ENCODE measurements at places on chromosomes 5 and 9.

DNA sequence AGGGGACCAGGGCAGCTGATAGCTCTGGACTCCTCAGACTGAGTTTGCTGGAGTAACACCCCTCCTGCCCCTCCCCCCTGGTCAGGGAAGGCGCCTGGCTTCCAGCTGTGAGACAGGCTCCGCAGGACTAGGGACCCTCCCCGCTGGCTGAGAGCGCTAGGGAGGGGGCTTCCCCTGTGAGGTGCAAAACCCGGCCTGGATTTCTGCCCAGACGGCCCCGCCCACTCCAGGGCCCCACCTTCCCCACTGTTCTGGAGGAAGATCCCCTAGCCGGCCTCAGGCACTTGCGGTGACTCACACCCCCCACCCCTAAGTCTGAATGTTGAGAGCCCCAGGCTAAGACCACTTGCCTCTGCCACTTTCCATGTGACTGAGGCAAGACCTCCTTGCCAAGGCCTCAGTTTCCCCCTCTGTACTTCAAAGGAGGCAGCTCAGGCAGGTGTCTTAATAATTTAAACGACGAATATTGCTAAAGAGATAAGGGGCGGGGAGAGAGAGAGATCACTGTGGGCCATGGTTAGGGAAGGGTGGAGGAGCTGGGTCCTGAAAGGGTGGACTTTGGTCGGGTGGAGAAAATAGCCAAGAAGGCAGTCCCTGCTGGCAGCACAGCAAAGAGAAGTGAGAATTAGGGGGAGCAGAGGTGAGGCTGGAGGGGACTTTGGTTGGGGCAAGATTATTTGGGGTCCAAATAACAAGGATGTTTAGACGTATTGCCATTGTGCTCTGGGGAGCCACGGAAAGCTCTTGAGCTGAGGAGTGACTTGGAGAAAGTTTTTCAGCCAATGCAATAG lies 1.0 kb upstream of the DAB2IP start:
- no peak for DNase-seq

GRCh38 chr5:52725065-52725746 lies 62.5 kb upstream of the ITGA1 start:
- DNase-seq, result no peak

GRCh38 chr5:178334861-178335260 lies 102.3 kb upstream of the PHYKPL start:
- DNase-seq, result no peak

DNA sequence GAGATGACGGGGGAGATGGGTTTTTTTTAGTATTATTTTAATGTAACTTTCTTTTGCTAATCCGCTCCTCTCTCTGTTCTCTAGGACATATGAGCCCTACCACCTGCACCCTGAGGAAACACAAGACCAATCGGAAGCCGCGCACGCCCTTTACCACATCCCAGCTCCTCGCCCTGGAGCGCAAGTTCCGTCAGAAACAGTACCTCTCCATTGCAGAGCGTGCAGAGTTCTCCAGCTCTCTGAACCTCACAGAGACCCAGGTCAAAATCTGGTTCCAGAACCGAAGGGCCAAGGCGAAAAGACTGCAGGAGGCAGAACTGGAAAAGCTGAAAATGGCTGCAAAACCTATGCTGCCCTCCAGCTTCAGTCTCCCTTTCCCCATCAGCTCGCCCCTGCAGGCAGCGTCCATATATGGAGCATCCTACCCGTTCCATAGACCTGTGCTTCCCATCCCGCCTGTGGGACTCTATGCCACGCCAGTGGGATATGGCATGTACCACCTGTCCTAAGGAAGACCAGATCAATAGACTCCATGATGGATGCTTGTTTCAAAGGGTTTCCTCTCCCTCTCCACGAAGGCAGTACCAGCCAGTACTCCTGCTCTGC lies 4.8 kb downstream of the MSX2 start:
- DNase-seq, result no peak

DNA sequence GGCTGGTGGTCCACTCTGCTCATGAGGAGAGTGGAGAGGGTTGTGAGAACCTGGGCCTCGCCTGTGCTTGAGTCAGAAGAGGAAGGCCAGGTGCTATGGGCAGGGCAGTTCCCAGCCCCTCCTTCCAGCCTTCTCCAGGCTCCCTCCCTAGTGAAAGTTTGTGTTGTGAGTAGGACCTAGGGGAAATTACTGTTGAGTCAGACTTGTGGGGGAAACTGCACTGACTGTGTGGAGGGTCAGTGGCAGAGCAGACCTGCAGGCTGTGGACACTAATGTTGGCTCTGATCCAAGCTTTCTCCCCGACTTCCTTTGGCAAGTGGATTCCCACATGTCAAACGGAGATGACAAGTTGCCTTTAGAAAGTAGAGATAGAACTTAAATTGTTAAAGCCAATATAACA lies 102.6 kb downstream of the ARHGAP26 start:
- DNase-seq, result no peak

DNA sequence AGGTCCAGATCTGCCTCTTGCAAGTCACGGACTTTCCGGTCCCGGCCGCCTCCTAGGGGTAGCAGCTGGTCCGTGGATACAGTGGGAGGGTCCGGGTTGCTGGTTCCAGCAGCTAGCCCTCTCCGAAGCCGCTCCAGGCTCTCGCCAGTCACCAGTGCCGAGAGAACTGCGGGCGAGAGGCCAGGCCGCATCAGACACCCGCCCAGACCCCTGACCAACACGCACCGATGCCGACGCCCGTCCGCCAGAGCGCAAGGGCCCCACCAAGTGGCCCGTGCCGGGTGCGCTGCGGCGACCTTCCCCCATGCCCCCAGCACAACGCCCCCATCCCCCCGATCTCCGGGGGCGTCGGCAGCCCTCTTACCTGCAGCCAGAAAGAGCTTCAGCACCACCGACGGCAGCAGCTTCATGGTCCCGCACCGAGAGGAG lies 470 bp downstream of the HBEGF start:
- no peak for DNase-seq

DNA sequence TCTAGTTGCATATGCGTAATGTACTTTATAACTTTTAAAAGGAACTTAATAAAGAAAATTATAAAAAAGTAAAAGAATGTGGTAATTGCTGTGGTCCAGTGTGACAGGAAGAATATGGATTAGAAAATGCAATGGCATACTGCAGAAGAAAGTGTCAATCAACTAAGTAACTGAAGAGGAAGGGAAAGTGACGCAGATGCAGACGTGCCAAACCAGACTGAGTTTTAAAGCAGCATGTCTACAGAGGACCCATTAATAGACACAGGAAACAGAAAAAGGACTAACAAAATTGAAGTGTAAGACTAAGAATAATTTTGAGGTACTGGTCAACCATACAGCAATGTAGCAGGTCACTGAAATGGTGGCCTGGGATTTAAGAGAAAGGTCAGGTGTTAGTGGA lies 73.3 kb downstream of the DPYSL3 start:
- no peak for DNase-seq
